Stimulated activated CD4-positive, alpha-beta T cell treated with anti-CD3 and anti-CD28 coated beads, Interleukin-15, amount 100 ng/mL, for 1 hour (primary cell): ENCODE measurements at places on chromosomes 16 and 17.

- DNase-seq, result no peak
Measured at GRCh38 chr16:84360170-84360569, 8.2 kb upstream of the ATP2C2 start.

- no peak for DNase-seq
Measured at GRCh38 chr17:47270946-47271705, 17.5 kb downstream of the ITGB3 start.

- no peak for DNase-seq
Measured at GRCh38 chr17:32323046-32323445, 18.9 kb downstream of the C17orf75 start.

- no peak for DNase-seq
Measured at GRCh38 chr17:7705269-7706255, 560 bp downstream of the EFNB3 start.

GRCh38 chr16:11254913-11255736 lies 879 bp downstream of the SOCS1 start:
- no peak for DNase-seq

DNA sequence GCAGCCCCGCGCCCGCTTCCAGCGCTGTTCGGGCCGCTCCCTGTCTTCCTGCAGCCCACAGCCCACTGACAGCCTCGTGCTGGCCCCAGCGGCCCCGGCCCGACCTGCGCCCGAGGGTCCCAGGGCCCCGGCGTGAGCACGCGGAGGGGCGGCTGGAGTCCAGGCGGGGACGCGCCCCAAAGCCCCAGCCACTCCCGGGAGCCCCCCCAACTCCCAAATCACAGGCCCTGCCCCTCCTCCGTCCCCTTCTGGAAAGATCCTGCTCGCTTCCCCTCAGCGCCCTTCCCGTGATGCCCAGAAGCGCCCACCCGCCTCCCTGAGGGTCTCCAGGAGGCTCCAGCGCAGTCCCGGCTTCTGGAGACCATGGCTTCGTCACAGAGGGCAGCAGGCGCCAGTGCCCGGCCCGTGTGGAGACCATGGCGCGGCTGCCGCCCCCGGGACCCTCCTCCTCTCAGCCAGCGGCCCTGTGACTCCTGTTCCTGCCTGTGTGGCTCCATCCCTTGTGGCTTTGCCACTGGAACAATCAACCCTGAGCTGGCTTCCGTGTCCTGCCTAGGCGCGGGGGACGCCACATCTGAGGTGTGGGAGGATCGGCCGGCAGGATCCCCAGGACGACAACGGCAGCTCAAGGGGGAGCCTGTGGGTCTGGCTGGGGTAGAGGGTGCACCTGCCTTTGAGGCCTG lies 3.9 kb downstream of the UTS2R start:
- DNase-seq, result no peak

- DNase-seq, result no peak
Measured at GRCh38 chr17:81683208-81683583, 401 bp downstream of the ARL16 start.
